Stimulated activated CD4-positive, alpha-beta T cell treated with anti-CD3 and anti-CD28 coated beads, Interleukin-4, amount 100 ng/mL, for 4 hours (primary cell): ENCODE measurements at places on chromosomes 4 and X.

- no peak for DNase-seq
These were observed 47.5 kb upstream of the STS start for GRCh38 chrX:7100022-7100421.

DNA sequence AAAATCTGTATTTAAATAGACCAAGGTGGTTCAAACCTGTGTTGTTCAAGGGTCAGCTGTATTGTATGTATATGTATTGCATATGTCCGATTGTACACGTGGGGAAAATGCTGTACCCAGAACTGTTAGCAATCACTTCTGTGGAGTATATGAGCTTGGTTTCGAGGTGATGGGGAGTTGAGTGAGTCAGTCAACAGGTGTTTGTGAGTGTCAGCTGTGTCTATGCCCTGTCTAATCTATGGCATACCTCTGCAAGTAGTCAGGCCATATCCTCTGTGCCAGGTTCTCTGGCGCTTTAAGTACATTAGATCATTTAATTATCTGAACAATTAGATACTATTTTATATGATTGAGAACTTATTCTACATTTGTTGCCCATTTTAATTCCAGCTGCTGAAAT, 7.4 kb downstream of the ZRSR2 start:
- DNase-seq, result no peak

DNA sequence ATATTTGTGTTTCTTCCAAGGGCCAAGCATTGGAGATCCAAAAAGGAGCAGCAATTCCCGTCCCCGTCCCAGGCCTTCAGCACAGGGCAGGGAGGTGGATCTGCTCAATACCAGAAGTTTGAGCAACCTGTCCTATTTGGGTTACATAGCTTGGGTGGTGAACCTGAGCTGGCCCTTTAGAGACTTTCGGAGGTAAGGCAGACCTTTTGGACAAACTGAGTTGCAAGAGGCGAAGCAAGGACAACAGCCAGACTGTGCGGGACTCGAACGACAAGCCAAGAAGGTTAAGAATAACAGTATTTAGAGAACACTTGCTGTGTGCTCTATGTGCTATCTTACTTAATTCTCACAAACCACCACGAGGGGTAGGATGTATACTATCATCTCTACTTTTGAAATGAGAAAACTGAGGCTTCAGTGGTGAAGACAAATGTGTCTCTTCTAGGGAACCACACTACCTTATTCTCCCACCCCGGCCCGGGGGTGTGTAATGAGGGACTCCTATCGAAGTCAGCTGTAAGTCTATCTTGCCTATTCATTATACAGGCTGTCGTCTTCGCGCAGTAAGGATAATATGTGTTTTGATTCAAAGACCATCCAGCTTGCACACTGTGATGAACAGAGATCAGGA, 1.3 kb downstream of the NOP14 start:
- no peak for DNase-seq

GRCh38 chrX:78945186-78945912, at the start of gene P2RY10:
Gene P2RY10, plus strand, starts transcription at chrX:78945391. Its CDS starts 15,130 bp downstream, at chrX:78960521.
- DNase-seq, result no peak

GRCh38 chr4:26174027-26174426, 146.8 kb upstream of the RBPJ start:
- DNase-seq, result no peak

GRCh38 chr4:141459020-141459419, 177.4 kb upstream of the IL15 start:
- no peak for DNase-seq

GRCh38 chrX:49840679-49841078, 11.6 kb downstream of the PAGE4 start:
- peak; percentile 27 for DNase-seq

DNA sequence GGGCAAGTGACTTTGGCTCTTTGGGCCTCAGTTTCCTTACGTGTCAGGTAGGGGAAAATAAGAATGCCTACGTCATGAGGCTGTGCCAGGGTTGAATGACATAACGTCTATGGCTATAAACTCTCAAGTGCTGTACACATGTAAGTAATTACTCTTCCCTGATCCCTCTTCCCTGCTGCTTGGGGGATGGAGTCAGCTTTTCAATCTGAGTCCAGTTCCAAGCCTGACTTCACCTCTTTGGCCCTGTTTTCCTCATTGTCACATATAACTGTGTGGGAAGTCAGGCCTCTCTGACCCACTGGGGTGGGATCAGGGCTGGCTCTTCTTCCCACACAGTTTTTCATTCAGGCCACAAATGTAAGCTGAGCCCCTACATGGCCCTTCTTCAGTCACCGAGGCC, 11.4 kb upstream of the CITED1 start:
- no peak for DNase-seq

DNA sequence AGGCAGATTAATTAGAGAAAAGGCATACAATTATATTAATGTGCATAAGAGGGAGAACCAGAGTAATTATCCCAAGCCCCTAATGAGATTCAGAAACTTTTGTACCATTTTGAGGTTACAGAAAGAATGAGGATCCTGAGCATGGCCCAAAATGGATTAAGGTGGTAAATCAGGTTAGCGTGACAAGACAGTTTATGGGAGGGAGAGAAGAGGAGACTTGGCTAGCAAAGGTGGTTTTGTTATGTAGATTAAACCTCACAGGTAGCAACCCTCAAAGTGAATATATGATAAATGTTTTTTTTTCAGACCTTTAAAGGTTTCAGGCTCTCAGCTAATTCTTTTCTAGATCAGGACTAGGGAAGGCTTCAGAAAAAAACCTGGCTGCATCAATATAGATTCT, 781.8 kb downstream of the FAM133A start:
- no peak for DNase-seq

GRCh38 chr4:3402491-3403347, 39.0 kb upstream of the HGFAC start:
- no peak for DNase-seq

DNA sequence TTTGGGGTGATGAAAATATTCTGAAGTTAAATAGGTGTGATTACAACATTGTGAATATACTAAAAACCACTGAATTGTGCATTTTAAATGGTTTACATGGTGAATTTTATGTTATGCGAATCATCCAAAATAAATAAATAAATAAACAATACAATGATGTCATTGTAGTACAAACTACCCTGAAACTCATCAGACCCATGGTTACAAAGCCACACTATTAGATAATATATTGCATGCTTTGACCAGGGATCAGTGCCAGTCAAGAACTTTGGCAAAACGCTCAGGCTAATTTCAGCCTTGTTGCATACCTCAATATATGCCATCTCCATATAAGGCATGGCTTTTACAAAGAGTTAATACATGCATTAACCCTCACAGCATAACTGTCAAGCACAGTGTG, 45.5 kb upstream of the XIAP start:
- no peak for DNase-seq

DNA sequence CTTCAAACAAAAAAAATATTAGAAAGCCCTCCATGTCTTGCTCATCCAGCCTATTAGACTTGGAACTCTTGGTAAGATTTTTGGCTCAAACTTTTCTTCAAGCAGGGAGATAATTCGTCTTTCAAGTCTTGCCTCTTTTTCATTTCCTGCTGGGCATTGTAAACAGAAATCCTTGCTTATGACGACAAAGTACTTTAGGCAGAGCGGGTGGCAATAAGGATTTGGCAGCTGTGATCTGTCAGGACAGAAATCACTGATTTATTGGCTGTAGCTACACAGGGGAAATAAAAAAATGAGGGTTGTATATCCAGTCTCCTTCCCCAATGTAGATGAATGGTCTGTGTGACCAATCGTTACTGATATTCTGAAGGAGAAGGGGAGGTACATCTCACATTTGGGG, 121.6 kb downstream of the SLC4A4 start:
- no peak for DNase-seq

GRCh38 chr4:153257991-153258390, 53.7 kb downstream of the TRIM2 start:
- DNase-seq, result no peak

GRCh38 chr4:169128902-169129301, 118.8 kb upstream of the CBR4 start:
- no peak for DNase-seq

DNA sequence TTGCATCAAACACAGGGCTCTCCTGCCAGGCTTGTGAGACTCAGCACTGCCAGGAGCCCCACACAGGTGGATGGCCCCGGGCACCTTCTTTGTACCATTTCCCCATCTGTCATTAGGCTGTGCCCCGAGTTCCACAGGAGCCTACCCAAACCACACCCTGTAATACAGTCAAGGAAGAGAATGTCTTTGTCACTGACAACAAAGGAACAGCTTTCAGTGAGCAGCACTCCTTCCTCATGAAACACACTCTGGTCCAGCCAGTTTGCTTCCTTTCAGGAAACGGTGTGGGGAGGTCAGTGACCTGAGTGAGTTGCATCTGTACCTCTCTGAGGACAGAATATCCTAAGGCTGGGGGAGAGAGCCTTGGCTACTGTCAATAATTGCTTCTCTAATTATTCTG, 53.7 kb downstream of the LNX1 start:
- no peak for DNase-seq

DNA sequence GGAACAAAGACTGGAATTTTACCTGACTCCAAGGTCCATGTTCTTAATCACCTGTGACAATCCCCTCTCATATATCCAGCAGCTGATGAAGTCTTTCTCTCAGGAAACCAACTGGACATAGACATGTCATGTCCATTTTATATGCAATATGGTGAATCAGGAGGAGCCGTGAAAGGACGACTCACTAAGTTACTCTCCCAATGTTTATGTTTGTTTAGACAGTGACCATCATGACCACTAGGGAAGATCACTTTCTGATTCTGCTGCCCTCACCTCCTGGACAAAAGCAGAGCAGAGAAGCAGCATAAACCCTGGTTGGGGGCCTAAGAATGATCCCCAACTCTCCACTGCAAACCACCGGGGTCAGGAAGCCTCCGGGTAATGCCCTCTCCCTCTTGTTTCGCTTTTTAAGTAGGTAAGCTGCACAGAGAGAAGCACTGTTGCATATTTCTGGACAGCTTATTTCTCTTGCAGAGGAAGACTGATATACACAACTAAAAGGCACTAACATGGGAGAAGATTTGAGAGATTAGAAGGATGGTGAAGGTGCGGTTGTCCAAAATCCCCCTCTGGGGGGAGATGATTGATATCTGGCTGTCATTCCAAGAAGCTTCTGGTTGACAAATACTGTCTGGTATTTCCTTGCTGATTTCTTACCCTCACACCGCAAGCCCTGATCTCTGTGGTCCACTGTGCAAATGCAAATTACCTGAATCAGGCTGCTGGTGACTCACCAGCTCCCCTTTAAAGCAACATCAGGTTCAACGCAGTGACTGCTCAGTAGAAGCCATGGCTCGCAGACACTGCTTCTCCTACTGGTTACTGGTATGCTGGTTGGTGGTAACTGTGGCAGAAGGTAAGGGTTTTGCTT, at the start of gene ODAPH:
TSS of gene ODAPH (plus strand) at position 773 of the 871 bp plus-strand sequence. CDS start at position 790, 17 bp downstream.
- no peak for DNase-seq

DNA sequence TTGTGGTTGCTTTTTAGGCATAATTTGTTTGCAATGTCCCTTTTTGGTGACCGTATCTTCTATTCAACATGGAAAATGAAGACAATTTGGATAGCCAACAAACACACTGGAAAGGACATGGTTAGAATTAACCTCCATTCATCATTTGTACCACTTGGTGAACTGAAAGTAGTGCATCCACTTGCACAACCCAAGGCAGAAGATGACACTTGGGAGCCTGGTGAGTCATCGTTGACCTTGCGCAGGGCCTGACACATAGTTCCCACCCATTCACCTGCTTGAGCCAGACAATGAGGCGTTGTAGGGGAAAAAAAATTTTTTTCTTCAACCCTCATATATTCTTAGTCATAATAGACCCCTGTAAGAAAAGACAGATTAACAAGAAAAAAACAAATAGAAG, 32.4 kb downstream of the EGF start:
- DNase-seq, result peak; percentile 17

- DNase-seq, result no peak
These were observed 428.9 kb downstream of the KCTD8 start for GRCh38 chr4:44019721-44020120.

GRCh38 chr4:107736037-107736436, 16.0 kb upstream of the PAPSS1 start:
- DNase-seq, result no peak

GRCh38 chrX:10859353-10859752, 239.0 kb upstream of the MID1 start:
- DNase-seq, result no peak

- DNase-seq, result no peak
These were observed 253.6 kb downstream of the PPP1R2C start for GRCh38 chrX:42524379-42524778.

- DNase-seq, result no peak
These were observed 17.0 kb downstream of the LAMP2 start for GRCh38 chrX:120452131-120452530.

DNA sequence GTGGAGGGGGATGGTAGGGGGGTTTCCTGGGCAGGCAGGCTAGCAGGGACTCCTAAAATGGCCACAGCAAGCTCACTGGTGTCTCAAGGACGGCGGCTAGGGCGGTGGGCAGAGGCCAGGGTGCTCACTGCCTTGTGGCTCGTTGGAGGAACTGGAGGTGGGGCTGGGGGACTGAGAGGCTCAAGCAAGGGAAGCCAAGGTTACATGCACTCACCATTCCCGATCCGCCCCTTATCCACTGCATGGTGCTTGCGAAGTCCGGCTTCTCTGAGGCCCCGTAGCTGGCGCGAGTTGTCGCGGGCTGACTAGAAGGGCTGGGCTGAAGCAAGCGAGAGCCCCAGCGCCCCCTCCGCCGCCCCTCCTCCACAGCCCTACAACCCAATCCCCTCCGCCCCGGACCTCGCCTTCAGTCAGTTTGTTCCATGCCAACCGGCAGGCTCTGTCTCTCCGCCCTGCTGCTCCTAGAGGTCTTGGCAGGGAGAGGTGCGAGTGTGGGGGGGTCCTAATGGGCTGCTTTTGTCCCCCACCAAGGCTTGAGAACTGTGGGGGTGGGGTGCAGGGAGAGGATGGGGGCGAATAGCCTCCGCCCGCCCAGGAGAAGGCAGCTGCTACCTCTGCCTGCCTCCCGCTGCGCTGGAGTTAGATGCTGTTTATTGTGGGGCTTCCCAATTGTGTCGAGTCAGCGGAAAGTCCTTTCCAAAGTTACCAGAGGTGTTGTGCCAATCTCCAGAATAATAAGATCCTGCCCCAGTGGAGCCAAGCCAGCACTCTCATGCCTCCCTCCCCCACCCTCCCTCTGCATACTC, at the start of gene ARHGEF9:
TSS of gene ARHGEF9 (minus strand) at position 313 of the 806 bp plus-strand sequence. CDS start at position 244, 69 bp downstream.
- no peak for DNase-seq
